CD8-positive, alpha-beta T cell (primary cell): ENCODE measurements at places on chromosomes 6 and 20.

DNA sequence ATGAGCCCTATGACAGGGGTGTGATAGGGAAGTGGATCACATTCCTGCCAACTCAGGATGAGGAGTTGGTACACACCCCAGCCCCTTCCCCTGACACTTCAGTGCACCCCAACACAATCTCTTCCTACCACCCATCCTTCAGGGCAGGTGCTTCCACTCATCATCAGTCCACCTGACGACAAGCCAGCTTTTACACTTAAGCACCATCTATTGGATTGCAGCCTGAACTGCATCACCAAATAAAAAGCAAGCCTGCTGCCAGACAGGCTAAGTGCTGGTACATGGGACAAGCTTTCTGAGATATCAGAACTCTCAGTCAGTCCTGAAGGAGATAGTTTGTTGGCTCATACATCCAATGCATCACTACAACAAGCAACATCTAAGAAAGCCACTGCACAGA lies 69.0 kb upstream of the TMEM200A start:
- no peak for DNase-seq

GRCh38 chr20:14522595-14522994 lies 185.2 kb upstream of the FLRT3 start:
- no peak for DNase-seq

- DNase-seq: no peak
Observed at GRCh38 chr6:73558624-73559398, 38.0 kb upstream of the EEF1A1 start.

DNA sequence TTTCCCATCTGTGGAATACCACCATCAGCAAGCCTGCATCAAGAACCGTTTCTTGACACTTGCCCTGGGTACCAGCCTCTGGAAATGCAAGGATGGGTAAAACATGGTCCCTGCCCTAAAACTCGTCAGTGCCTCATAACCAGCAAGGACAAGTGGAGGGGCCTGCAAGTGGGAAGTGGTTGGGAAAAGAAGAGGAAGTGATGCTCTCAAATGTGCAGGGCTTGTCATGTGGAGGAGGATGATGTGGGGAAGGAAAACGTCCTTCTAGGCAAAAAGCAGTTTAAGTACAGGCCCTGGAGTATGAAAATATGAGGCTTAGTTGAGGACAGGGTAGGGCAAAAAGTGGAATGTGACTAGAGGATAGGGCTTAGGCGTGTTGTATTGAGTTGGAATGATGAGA lies 19.0 kb downstream of the RREB1 start:
- no peak for DNase-seq

GRCh38 chr6:3468585-3468984 lies 11.7 kb upstream of the SLC22A23 start:
- DNase-seq: no peak

GRCh38 chr6:111890988-111891387 lies 17.7 kb upstream of the FYN start:
- DNase-seq: no peak

GRCh38 chr20:52305024-52305645 lies 113.6 kb upstream of the ZFP64 start:
- no peak for DNase-seq

DNA sequence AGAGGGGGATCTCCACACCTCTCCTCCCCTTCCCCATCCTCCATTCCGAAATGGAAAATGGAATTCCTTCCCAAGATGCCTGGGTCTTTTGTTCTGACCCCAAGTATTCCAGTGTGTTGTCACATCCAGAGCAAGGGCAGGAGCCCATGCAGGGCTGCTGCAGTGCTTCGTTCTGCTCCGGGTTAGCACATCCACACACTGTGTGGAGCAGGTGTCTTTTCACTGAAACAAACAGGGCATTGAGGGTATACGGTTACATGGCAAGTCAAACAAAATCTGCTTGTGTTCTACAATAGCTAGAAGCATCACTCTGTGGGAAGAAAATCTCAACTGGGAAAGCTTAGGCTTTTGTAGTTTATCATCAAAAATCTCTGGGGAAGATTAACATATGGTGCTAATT lies 56.9 kb downstream of the LYRM2 start:
- DNase-seq: no peak

DNA sequence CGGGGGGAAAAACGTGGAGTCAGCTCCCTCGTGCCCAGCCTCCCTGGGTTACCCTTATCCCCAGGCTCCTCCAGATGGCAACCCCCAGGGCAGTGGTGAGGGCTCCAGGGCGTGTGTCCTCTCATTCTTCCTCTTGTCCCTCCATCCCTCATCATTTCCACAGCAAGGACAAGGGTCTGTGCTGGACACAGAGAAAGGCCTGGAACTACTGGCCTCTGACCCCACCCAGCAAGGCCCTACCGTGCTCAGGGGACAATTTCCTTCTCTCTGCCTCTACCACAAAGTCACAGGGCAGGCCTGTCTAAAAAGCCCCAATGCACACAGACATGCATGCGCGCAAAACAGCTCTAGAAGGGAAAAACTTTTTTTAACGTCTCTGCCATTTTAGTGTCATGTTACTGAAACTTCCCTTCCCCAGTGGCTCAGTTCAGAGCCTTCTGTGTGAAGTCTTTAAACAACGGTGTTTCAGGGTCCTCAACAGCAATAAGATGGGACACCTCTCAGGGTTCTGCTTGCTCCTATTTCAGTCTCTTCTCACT lies 1.1 kb upstream of the SLC35B2 start:
- no peak for DNase-seq

GRCh38 chr6:100152201-100152600 lies 158.2 kb upstream of the MCHR2 start:
- DNase-seq: no peak

DNA sequence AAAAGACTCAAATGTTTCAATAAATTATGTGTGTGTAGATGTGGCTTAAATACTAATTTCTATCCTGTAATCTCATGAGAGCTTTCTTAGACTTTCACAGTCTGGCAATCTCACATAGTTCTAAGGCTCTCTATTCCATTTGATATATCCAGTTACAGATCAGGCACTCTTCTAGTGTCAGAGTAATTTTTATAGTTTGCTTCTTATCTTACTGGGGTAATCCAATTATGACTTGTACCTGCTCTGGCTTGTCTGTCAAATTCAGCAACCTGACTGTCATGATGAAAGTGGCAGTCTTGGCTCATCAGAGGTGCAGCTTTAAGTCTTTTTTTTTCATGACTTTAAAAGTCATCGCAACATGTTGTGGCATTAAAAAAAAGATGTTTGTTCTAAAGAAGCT lies 513.2 kb upstream of the MAN1A1 start:
- no peak for DNase-seq

- no peak for DNase-seq
Observed at GRCh38 chr20:17655865-17656479, 26.1 kb downstream of the RRBP1 start.

DNA sequence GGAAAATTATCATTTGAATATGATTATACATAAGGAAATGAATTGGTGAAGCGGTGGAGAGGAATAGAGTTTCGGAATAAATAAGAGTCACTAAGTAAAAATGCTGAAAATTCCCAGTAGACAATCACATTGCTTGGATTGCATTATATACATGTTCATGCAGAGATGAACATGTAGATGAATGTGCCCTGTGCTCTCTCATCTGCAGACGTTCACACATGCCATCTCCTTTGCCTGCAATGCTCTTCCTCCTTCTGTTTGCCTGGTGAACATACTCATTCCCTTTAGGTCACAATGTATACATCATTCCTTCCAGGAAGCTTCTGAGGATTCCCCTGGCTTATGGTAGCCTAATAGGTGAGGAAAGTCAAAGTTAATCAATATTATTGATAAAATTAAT lies 17.9 kb downstream of the DCDC2 start:
- no peak for DNase-seq

DNA sequence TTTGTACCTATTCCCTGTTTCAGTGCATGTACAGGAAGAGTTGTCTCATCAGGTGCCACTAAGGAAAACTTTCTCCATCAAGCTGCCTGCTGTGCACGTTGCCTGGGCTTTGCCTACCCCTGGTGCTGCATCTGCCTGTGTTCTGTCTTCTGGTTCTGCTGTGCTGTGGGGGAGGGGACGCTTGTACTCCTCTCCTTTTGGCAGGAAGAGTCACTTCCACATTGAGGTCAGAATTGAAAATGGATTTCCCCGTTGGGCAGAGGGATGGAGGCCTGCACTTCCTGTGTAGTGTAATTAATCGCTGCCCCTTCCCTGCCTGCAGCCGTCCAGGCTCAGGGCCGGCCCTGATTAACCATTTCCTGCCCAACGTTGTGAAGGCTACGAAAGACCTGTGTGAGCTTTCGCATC lies 153.3 kb downstream of the SCML4 start:
- DNase-seq: no peak

- no peak for DNase-seq
Observed at GRCh38 chr20:20668639-20669038, 43.8 kb downstream of the RALGAPA2 start.

DNA sequence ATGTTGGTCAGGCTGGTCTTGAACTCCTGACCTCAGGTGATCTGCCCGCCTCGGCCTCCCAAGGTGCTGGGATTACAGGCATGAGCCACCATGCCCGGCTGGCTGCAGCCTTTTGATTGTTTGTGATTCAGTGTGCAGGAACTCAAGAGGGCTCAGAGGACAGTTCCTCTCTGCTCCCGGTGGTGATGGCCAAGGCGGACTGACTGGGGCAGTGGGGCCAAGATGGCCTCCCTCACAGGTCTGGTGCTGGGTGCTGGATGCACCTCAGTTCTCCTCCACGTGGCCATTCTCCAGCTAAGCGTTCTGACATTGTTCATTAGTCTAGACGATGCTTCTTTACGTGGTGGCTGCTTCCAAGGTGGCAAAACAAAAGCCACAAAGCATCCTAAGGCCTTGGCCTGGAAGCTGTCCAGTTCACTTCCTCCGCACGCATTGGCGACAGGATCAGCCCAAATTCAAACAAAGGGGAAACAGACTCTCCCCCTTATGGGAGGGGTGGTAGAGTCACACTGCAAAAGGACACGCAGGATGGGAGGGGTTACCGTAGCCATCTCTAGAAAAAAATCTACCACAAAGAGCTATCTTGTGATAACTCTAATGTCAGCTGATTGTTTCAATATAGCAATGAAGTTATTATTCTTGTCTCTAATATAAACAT lies 146.9 kb downstream of the FOXC1 start:
- DNase-seq: no peak

DNA sequence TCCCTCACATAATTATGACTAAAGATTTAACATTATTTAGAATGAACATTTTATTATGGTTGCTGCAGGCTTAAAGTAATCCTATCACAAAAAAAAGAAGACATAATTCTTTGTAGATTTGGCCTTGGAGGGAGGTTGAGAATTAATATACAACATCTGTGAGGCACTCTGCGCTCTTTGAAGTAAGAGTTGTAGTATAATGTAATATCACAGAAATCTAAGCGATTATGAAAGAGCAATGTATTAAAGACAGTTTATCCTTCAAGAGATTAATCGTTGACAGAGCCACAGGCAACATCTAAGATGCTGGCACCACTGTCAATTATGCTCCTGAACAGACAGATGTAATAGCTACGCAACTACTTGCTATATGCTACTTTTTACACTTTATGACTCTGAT lies 946.8 kb downstream of the GRIK2 start:
- no peak for DNase-seq

- DNase-seq: no peak
Observed at GRCh38 chr6:160437154-160437553, 89.0 kb downstream of the SLC22A3 start.

DNA sequence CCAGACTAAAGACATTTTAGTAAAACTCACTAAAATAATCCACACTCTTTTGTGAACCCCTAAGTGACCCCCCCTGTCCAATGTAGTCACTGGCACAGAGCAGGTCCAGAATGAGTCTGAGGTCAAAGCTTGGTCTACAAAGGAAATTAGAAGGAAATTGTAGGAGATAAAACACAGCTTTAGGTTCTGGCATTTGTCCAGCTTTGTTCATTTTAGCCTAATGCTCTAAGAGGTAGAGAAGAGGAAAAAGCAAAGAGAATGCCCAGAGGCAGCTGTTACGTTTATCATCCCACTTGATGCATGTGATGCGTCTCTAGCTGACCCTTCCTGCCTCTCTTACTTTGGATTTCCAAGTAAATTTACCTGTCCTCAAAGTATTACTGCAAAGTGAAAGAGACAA lies 62.5 kb downstream of the CNKSR3 start:
- DNase-seq: no peak

- DNase-seq: no peak
Observed at GRCh38 chr20:5545455-5545854, 204.7 kb upstream of the SHLD1 start.

DNA sequence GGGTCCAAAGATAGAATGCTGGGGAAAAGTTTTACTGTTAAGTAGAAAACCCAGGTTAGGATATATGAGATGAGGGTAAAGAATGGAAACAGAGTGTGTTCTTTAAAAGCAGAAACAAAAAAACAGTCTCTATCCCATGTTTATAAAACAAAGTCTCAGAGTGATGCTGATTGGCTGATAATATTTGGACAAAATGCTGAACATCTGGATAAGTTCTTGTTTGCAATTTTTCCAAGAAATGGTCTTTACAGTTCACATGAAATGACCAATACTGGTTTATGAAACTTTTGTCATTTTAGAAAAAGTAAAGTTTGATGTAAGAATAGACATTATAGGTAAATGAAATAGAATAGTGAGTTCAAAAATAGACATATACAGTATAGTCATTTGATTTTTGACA lies 96.2 kb upstream of the EYS start:
- DNase-seq: no peak
